ENCODE measurements at places on chromosomes 2 and 18.

DNA sequence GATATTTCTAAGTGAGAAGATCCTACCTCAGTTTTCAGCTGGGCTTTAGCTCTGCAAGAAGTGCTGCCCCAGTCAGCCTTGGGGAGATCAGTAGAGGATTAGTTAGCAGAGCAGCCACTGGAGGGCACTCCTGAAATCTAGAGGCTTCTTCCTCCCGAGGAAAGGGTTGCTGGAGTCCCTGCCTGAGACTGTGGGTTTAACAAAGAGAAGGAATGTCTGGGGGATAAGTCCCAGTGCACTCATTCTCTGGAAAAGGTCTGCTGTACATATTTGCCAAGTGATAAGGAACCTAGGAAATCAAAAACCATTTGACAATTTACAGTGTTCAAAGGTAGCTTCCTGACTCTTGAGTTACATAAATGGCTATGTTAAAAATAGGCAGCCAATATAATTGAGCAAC is 207.2 kb downstream of the SLC8A1 start:
- no peak for DNase-seq

- no peak for DNase-seq
Measured at GRCh38 chr18:54359233-54359632, 1.5 kb downstream of the C18orf54 start.

GRCh38 chr2:108219688-108220087 is 20.1 kb upstream of the SULT1C3 start:
- no peak for DNase-seq

DNA sequence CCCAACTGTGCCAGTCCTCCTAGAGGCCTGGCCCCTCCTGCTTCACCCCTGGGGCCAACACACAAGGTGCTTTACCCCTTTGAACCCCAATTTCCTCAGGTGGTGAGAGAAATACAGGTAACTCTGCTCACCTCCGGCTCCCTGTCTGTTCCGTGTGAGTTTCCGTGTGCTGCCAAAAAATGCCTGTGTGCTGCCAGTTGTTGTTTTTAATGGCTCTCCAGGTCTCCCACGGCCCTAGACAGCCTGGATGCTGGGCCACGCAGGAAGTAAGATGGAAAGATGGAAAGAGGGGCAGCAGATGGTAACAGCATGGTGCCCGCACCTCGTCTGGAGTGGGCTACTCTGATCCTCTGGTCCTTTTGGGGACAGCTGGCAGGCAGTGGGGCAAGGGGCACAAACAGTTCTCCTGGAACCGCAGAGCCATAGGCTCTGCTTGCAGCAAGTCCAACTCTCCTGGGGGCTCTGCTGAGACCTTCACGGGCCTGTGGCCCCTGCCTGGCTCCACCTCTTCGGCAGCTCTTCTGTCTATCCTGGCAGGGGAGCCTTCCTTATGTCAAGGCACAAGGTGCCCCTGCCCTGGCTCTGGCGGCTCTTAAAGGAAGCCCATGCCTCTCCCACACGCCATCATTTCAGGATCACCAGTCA is 4.3 kb upstream of the ARHGEF4 start:
- no peak for DNase-seq

DNA sequence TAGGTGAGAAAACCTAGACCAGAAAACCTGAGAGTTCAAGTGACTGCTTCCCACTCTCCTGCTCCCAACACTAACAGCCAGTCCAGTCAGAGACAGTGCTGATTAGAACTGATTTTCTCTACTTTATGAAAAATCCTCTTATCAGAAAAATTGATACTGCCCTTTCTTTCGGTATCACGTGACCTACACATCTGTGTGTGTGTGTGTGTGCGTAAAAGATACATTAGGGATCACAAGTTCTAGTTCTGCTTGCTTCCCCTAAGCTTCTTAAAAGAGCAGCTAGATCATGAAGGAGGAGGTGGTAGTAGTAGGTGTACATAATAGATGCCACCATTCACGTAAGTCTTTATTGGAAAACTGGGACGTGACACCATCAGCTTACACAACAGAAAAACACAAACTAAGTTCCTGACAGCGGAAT is 1.5 kb downstream of the ARL5A start:
- DNase-seq, result no peak
